T-helper 1 cell (primary cell): ENCODE measurements at places on chromosomes 4 and X.

- DNase-seq, result no peak
These were observed 83.8 kb upstream of the BMPR1B start for GRCh38 chr4:94673961-94674360.

- no peak for DNase-seq
These were observed 13.3 kb upstream of the SCD5 start for GRCh38 chr4:82811838-82812341.

GRCh38 chrX:46327566-46328115, 217.6 kb downstream of the ZNF674 start:
- DNase-seq, result no peak

GRCh38 chrX:119784747-119785446, 6.5 kb downstream of the RPL39 start:
- DNase-seq, result peak; percentile 51

GRCh38 chrX:44971674-44972073, 98.7 kb downstream of the KDM6A start:
- no peak for DNase-seq

- DNase-seq, result no peak
These were observed 320.8 kb upstream of the RASGEF1B start for GRCh38 chr4:81792521-81792920.

DNA sequence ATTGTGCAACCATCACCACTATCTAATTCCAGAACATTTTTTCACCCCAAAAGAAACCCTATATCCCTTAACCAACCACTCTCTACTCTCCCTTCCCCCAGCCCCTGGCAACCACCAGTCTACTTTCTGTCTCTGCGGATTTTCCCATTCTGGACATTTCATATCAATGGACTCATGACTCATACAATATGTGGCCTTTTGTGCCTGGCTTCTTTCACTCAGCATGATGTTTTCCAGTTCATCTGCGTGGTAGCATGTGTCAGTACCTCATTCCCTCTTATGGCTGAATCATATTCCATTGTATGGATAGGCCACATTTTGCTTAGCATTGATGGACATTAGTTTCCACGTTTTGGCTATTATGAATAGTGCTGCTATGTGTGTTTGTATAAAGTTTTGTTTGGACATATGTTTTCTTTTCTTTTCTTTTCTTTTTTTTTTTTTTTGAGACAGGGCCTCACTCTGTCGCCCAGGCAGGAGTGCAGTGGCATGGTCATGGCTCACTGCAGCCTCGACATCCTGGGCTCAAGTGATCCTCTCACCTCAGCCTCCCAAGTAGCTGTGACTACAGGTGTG, 335.4 kb downstream of the BCOR start:
- DNase-seq, result no peak

- no peak for DNase-seq
These were observed at the start of gene EXOC1L for GRCh38 chr4:55819634-55820033. Gene EXOC1L (plus strand): TSS chr4:55819790. CDS start chr4:55820027, 237 bp downstream.

GRCh38 chrX:44401151-44401550, 57.7 kb upstream of the EFHC2 start:
- no peak for DNase-seq

DNA sequence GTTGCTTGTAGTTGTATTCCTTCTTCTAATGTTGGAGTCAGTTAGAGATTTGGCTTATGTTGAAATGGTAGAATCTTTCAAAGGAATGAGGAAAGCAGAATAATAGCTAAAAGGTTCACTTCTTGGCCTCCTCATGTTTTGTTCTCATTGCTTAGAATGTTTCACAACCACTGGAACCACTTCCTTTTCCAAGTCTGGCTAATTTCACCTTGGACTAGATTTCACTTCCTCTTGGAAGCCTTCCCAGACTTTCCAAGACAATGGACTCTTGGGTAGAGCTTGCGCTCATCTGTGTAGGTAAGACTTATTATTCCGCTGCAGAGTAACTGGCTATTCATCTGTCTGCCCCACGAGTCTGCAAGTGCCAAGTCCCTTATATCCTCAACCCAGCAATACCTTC, 8.3 kb downstream of the SPATA18 start:
- no peak for DNase-seq

- DNase-seq, result no peak
These were observed 22.9 kb upstream of the TADA2B start for GRCh38 chr4:7020290-7020689.

DNA sequence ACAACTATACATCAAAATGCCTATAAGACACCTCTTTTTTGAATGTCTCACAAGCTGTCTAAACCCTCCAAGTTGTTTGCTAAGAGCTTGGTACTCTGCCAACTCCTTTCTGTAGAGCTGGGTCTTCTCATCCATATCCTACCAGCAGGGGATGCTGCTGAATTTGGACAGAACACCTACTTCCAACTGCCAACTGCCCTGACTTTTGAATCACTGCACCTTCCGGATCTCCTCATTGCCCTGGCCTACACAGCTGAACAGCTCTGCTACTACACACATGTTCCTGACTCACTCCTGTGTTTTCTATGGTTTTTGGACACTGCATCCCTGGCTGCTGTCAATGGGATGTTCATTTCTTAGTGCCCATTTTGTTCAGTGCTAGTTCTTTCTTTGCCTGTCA, 18.7 kb downstream of the FAM184B start:
- DNase-seq, result no peak

GRCh38 chrX:25096522-25097045, 80.8 kb upstream of the ARX start:
- no peak for DNase-seq

GRCh38 chrX:23494741-23495140, 160.1 kb downstream of the PTCHD1 start:
- DNase-seq, result no peak

DNA sequence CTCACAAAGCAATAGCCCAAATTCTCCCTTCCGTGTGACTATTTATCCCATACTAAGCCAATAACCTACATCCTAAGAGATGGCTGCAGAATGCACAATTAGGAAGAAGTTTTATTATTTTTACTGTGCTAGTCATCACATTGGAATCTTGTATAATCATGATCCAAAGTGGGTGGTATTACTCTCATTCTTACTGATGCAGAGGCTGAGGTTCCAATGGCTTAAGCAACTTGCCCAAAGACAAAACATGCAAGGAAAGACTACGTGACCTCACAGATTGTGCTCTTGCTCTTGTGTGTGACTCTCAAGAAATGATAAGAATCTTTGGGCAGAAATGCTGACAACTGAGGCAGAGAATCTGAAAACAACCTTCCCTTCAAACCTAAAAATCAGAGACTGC, 212.2 kb downstream of the LDB2 start:
- DNase-seq, result no peak

- no peak for DNase-seq
These were observed 132.6 kb upstream of the ANK2 start for GRCh38 chr4:112916868-112917267.

DNA sequence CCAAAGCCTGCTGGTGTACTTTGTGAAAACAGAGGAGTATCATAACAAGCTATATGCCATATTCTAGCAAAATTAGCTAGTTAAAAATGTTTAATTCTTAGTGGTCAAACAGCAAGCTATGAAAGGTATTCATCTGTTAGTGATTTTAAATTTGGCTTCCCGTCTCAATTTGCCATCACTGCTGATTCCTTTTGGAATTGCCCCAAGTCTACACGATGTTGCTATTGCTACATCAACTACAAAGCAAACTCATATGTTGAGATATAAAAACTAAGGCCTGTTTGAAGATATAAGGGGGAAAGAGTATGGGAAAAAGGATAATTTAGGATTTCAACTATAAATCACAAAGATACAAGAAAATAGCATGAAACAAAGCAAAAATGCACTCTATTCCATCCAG, 146.1 kb downstream of the COL25A1 start:
- no peak for DNase-seq

- no peak for DNase-seq
These were observed 36.9 kb upstream of the ADAD1 start for GRCh38 chr4:122341886-122342285.

- DNase-seq, result no peak
These were observed 73.2 kb upstream of the STARD8 start for GRCh38 chrX:68574240-68574639.

- no peak for DNase-seq
These were observed 33.3 kb downstream of the SLIT2 start for GRCh38 chr4:20284990-20285389.

- DNase-seq, result no peak
These were observed 8.3 kb downstream of the ZIC3 start for GRCh38 chrX:137574102-137574783.

DNA sequence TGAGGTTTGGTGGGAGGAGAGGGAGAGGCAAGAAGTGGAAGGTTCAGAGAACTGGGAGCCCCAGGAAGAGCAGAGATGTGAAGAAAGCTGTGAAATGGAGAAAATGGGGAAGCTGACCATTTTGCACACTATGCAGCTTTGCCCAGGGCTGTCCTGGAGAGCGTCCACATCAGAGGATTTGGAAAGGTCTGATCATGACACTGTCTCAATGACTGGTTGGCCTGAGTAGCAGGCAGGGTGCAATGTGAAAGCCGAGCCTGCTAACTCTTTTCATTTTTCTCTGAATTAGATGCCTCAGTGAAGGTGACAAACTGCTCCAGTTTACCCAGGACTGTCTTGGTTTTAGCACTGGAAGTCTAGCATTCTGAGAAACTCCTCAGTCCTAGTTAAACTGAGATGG, 330.1 kb upstream of the RPS6KA3 start:
- no peak for DNase-seq
